ENCODE measurements at places on chromosomes 1 and 21.
A peak's percentile ranks its signal among the peaks of the same experiment; 100 is the strongest.

GRCh38 chr1:8430476-8430875, 112.6 kb downstream of the SLC45A1 start:
- DNase-seq = no peak

DNA sequence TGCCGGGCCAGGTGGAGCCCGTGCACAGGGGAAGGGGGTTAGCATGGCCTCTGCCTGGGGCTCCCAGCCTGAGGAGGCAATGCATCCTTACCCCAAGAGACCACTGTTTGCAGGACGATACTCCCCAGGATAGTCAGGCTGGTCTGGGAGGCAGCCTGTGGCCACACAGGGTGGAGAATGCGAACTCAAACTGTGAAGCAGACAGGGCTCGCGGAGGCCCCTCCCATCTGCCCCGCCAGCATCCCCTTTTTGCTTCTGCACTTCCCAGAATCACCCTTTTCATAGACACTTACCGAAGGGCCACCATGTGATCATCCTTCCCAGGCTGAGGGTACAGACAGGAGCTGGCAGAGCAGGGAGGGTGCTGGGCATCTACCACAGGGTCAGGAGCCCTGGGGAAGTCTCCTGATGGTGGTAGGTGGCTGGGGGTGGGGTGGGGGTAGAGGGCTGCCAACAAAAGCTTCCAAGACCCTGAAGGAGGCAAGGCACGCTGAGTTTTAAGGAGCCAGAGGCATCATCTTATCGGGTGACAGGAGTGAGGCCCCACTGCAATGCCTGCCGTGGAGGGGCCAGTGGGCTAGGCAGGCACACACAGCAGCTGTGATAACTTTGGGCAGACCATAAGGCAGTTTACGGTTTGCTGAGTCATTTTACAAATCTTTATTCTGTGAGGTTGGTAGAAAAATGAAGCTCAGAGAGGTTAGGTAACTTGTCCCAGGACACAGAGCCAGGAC, 31.3 kb upstream of the BTG2 start:
- DNase-seq = no peak

DNA sequence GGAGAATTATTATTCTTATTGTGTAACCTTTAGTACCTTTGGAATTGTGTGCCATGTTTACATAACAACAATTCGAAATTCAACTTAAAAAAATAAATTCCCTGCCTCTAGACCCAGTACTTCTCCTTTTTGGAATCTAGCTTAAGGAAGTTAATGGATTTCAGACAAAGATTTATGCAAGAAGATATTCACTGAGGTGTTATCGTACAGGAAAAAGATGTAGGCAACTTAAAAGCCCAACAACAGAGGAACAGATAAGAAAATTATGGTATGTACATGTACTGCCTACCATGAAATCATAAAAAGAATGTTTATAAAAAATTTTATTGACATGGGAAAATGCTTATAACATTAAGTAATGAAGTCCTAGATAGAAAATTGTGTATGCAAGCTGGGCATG, 18.2 kb upstream of the STMN1 start:
- no peak for DNase-seq

DNA sequence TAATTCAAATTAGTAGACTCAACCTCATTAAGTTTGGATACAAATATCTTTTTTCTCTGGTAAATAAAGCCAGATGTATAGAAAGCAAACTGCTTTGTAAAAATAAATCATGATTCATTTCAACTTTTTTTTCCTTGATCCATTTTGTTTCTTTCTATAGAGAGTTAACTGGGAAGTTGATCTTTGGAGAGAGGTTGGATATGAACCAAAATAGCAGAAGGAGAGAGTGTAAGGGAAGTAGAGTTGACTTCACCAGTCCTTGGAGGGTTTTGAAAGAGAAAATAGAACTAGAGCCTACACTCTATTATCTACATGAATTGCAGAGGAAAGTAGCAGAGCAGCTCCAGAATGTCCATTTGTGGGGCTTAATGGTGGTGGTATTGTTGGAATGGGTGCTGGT, 243.8 kb downstream of the ADGRL2 start:
- no peak for DNase-seq

DNA sequence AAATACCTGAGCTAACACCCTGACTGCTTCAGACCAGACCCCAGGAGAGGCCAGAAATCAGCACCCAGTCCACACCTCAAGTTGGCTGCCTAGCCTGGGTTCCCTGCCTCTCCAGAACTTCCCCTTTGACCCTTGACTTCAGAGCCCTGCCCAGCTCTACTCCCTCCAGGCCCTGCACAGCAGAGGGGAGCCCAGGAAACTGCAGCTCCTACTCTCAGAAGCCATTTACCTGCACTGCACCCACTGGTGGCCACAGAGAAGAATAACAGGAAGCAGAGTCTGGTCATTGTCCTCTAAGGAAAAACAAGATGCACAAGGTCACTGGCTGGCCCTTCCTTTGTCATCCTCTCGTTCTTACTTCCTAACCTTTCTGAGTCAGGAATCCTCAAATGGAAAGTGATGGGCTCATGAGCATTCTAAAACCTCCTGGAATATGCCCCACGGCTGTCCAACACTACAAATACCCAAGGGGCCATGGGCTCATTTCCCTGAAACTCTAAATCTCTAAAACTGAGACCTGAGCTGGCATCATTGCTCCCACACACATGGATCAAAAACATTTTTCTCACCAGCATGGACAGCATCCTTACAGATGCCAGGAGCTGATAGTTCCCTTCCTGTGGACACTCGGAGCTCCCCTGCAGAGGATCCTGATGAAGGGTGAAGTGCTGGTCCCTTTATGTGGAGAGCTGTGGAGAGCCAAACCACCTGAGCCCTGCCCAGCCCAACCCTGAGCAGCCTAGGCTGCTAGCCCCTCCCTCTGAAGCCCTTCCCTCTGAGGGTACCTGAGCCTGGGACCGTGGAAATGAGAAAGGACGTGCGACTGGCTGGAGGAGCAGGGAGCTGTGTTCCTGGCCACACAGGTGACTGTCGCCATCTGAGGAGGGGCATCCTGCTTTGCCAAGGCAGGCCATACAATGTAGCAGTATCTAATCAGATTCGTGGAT, at the start of gene ITLN2:
TSS of gene ITLN2 (minus strand) at position 652 of the 947 bp plus-strand sequence. CDS start at position 584, 68 bp downstream.
- DNase-seq = peak; percentile 2

DNA sequence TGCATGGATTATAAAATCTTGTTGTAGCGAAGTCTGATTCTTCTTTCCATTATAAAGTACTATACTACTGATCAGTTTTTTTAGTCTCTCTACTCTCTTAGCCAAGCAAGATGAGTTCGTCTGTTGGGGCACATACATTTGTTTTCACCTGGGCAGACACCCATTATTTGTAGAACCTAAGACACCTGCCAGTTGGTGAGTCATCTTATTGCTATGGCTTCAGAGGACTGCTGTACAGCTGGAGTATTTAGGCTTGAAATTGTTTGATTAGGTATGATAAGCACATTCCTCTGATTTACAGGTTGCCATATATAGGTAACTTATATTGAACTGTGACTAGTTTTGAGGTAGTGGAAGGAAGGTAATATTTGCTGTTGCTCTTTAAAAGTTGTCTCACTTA, 17.2 kb downstream of the RBM15 start:
- no peak for DNase-seq

- DNase-seq = no peak
Observed at GRCh38 chr1:60222360-60223115, 149.0 kb upstream of the C1orf87 start.

- DNase-seq = no peak
Observed at GRCh38 chr1:9225411-9225785, 9.2 kb upstream of the H6PD start.

- no peak for DNase-seq
Observed at GRCh38 chr1:219120624-219121544, 52.8 kb upstream of the LYPLAL1 start.

DNA sequence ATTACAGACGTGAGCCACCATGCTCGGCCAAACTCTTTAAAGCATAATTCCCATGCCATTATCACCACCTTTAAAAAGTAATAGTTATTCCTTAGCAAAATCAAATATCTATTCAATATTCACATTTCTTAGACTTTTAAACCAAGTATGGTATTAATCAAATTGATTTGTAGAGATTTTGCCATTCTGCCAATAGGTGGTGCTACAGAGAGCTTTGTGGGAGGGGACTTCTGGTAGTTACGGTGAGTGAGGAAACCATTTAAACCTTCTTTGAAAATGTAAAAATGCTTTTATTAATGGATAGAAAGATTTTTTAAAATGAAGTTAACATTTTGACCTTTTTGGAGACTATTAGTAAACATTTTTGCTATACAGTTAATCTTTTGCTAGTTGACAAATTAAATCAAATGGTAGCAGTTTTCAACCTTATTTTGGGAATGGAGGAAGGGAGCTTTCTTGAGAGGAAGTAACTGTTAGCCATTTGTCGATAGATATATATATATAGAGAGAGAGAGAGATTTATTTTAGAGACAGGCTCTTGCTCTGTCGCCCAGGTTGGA, 19.3 kb downstream of the IARS2 start:
- DNase-seq = no peak

GRCh38 chr21:38805328-38806152, at the start of gene ETS2:
Gene ETS2, plus strand, starts transcription at chr21:38805929. Its CDS starts 4,106 bp downstream, at chr21:38810035.
- DNase-seq = peak; percentile 49

DNA sequence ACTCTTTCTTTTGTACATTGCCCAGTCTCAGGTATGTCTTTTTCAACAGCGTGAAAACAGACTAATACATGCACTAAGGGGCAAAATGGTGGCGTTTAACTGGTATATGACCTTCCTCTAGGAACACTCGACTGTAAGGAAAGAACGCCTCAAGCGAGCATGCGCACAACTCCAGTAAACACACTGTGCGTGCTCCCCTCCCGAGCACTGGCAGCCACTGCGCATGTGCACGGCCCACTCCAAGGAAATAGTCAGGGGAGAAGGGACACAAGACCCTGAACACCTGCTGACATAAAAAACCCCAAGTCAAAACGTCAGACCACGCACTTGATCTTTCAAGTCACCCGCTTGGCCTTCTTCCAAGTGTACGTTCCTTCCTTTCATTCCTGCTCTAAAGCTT, 173.5 kb downstream of the NPHP4 start:
- DNase-seq = no peak

DNA sequence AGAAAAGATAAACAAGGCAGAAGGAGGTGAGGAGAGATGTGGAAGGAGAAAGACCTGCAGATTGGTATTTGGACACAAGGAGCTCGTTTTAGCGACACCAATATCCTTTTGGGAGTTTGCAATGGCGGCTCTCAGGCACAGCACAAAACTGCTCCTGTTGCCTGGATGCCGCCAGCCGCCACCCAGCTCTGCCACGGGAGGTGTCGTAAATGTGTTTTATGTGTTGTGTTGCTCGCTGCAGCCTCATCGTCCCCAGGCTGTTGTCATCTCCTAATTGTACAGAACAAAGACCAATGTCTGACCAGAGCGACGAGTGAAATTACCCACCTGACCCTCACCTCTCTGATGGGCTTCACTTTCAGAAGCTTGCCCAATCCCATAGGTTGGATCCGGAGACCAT, 96.6 kb upstream of the ZNF281 start:
- DNase-seq = no peak

GRCh38 chr1:17919525-17920439, 164.6 kb downstream of the ACTL8 start:
- no peak for DNase-seq

Data from stimulated activated CD8-positive, alpha-beta memory T cell treated with anti-CD3 and anti-CD28 coated beads, Interleukin-15, amount 100 ng/mL, for 1 hour (primary cell).